Common myeloid progenitor, CD34-positive (primary cell): ENCODE measurements at places on chromosomes 16 and 17.

DNA sequence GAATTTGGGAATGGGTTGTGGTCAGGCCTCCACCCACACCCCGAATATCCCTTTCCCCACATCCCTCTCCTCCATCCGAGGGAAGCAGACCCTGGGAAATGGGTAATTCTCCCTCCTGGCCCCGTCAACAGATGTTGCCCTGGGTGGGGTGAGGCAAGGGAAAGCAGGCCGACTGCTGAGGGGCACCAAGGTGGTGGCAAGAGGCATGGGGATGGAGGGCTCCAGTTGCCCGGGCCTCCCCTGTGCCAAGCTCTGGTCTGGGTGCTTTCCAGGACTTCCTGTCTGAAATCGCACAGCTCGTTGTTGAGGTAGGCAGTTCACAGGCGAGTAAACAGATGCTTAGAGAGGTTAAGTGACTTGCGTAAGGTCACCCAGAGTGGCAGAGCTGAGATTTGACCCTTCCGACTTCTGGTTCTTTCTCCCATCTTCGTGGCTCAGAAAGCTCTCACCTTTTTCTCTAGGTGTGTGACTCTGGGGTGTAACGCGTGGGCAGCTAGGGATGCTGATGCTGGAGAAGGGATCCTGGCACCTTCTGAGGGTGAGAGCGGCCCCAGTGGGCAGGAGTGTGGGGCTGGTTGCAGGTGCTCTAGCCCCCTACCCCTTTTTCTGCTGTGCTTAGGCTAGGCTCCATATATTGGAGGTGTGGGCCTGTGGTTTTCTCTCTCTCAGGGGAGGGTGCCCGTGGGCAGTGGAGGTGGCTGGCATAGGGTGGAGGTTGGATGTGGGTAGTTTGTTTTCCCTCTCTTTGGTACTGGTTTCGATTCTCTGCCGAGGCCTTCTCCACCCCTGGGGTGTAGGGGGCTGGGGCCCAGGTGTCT, 17.2 kb downstream of the RARA start:
- DNase-seq = peak; percentile 73

DNA sequence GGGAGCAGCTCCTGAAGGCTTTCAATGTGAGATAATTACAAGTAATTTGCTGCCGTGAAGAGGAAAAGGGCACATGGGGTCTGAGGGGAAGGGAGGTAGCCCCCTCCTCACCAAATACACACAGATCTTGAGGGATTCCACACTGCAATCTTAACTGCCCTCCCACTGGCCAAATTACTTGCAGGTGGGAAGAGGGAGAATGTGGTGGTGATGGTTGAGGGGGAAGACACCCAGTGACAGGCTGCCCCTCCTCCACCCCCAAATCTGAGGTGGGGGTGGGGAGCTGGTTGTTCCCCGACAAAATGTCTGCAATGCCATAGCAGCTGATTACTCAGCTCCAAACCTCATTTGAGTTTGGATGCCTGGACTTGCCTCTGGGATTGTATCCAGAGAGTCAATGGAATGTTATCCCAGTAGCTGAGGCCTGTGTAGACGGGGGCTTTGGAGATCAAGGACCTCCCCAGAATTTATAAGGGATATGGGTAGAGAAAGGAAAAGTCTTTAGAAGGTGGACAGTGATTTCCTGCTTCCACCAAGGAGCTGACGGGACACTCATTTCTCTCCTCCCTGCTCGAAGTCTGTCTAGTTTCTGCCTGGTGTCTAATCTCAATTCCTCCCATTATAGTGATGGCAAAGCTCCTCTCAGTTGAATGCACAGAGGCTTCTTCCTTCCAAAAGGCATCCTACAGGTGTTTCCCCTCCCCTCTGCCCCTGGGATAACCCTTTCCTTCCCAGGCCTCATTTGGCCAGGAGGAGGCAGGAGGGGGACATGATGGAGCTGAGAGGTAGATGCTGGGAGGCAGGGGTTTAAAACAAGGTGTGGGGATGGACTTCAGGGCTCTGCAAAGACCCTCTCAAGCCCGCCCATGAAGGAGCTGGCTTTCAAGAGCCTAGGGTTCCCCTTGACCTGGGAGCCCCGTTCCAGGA, 8.7 kb downstream of the DLX4 start:
- no peak for DNase-seq

DNA sequence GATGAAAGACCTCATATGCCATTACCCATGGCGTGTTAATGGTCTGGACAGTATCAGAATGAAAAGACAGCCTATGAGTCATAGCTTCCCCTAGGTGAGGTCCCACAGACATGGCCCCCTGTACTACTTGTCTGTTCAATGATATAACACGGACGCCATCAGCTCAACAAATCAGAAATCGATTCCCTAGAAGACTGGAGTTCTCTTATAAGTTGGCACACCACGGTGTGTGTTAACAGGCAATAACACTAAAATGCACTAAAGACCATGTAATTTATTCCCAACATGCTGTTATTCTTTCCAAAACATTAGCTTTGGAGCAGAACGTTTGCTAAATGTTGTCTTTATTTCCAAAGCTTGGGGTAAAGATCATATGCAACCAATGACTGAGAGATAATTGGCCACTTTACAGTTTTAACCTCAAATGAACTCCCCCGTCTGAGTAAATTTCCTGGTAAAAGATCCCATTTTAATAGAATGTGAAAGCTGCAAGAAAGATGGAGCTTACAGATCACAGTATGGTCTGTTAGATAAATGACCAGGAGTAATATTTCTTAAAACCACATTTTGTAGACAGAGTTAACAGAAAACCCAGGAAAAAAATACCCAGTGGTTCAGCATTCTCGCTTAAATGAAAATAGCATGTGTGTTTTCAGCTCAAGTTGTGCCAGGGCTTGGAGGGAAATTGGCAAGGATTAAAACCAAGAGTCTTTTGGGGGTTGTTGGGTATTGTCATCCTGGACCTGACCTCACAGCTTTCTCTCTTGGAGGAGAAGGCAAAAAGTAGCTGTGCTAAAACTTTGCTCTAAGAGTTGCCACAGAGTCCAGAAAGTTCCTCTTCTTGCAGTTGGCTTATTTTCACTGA, 65.9 kb downstream of the PCTP start:
- DNase-seq = peak; percentile 83

- DNase-seq = no peak
Measured at GRCh38 chr17:80709090-80709695, 164.6 kb downstream of the RPTOR start.

- DNase-seq = no peak
Measured at GRCh38 chr17:5786510-5786875, 202.2 kb upstream of the NLRP1 start.

- DNase-seq = no peak
Measured at GRCh38 chr17:60743799-60744198, 66.1 kb downstream of the BCAS3 start.

GRCh38 chr16:78306361-78306760, 206.9 kb downstream of the WWOX start:
- no peak for DNase-seq

DNA sequence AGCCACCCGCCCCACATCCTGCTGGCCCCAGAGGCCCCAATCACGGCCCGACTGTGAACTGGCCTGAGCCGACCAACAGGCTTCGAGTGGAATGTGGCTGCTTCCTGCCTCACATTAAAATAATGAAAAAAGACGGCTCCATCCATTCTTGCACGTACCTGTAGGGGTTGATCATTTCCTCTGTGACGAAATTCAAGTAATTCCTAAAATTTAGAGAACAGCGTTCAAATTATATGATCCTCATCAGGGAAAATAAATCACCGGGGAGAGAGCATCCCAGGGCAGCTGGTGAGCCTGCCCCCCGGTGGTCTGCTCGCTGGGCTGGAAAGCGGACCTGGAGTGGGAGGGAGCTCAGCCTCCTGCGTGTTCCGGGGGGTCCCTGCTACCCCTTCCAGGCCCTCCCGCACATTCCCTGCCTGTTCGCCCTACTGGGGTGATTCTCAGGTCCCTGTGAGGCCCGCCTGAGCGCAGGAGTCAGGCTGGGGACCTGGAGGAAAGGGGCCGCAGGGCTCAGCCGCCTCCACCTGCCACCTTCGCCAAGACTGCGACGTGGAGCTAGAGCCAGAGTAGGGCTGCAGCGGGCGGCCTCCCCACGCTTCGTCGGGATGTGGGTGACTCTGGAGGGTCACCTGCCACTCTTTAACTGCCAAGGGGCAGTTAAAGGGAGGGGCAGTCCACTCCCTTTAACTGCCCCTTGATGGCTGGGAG, 28.9 kb downstream of the SLC7A5 start:
- no peak for DNase-seq
